ENCODE measurements at places on chromosomes 4 and X. TPM values are rescaled to one million over a fixed set of nuclear protein-coding genes. Genes with fewer than 3 reads are reported as not detected.

- no peaks in the 10 kb centered on the region for H3K27me3 ChIP-seq
- H3K36me3 ChIP-seq: no peaks in the 10 kb centered on the region
- H3K4me3 ChIP-seq: no peak overlapping the region
- H3K4me1 ChIP-seq: no peaks in the 10 kb centered on the region
- no peak overlapping the region for H3K27ac ChIP-seq
- no peak for DNase-seq
Measured at GRCh38 chr4:99763635-99764101, 53.0 kb upstream of the DAPP1 start.

The NLGN4X gene
- total RNA-seq: not detected

GRCh38 chrX:88903989-88904718 lies 157.1 kb downstream of the CPXCR1 start:
- no peak overlapping the region for H3K27ac ChIP-seq
- no peak for DNase-seq
- no peaks in the 10 kb centered on the region for H3K36me3 ChIP-seq
- H3K4me3 ChIP-seq: no peak overlapping the region
- no peaks in the 10 kb centered on the region for H3K27me3 ChIP-seq
- H3K4me1 ChIP-seq: no peaks in the 10 kb centered on the region

The ZNF518B gene
- 35.5 TPM for total RNA-seq

The VCX2 gene
- not detected for total RNA-seq

- H3K4me3 ChIP-seq: no peak overlapping the region
- H3K4me1 ChIP-seq: peaks cover 6% of the 10 kb centered on the region
- DNase-seq: no peak
- peak overlapping the region; percentile 65 for H3K27ac ChIP-seq
- no peaks in the 10 kb centered on the region for H3K27me3 ChIP-seq
Measured at GRCh38 chr4:102858828-102859464, 9.8 kb upstream of the CISD2 start.

DNA sequence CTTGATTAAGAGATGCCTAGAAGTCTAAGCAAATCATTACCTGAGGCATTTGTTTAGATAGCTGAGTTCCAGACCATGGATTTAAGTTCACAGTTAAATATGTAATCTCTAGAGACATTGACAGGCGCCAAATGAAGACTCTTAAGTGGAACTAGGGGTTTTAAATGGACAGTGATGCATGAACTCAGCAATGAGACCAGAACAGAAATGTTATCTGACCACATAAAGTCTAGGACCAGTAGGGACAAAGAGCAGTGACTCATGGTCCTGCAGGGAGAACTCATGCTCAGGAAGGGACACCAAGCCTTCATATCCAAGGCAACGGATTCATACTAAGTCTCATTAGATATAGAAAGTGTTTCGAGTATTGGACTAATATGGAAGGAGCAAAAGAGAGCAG lies 152.3 kb downstream of the PPARGC1A start:
- no peaks in the 10 kb centered on the region for H3K36me3 ChIP-seq
- DNase-seq: no peak
- H3K4me1 ChIP-seq: no peaks in the 10 kb centered on the region
- H3K27ac ChIP-seq: no peak overlapping the region

DNA sequence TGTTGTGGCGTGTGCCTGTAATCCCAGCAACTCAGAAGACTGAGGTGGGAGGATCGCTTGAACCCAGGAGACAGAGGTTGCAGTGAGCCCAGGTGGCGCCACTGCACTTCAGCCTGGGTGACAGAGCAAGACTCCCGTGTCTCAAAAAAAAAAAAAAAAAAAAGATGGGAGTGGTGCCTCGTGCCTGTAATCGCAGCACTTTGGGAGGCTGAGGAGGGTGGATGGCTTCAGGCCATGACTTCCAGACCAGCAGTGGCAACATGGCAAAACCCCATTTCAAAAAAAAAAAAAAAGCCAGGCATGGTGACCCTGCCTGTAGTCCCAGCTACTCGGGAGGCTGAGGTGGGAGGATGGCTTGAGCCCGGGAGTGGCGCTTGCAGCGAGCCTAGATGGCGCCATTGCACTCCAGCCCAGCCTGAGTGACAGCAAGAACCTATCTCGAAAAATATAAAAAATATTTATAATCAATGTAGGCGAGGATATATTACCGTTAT lies 27.0 kb downstream of the EIF2S3 start:
- no peak overlapping the region for H3K27ac ChIP-seq
- peaks cover 7% of the 10 kb centered on the region for H3K4me1 ChIP-seq
- H3K36me3 ChIP-seq: peaks cover 6% of the 10 kb centered on the region
- peak overlapping the region; percentile 13 for H3K4me3 ChIP-seq
- H3K27me3 ChIP-seq: no peaks in the 10 kb centered on the region

- H3K36me3 ChIP-seq: no peaks in the 10 kb centered on the region
- no peak overlapping the region for H3K27ac ChIP-seq
- H3K4me3 ChIP-seq: no peak overlapping the region
Measured at GRCh38 chrX:57445076-57445475, 146.7 kb upstream of the ZXDB start.

DNA sequence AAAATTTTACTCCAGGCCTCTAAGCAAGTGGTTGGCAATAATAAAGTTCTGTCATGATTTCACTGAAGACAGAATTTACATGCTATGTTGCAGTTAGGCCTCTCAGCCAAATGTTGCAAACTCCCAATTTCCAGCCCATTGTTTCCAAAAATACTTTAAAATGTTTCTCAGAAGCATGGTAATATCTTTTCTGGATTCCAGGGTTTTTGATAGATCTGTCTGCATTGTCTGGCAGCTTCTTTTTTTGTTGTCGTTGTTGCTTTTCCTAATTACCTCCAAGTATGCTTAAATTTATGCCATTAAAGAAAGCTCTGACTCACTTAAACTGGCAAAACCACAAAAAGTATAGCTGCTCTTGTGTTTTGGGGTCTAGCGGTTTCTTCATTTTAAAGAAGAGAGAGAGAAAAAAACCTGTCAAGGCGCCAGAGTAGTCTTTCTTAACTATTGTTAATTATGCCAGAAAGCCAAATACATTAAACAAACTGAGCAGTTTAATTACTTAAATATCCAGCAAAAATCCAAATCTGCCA lies 97.0 kb downstream of the AGTR2 start:
- H3K4me3 ChIP-seq: no peak overlapping the region
- no peaks in the 10 kb centered on the region for H3K36me3 ChIP-seq
- H3K27me3 ChIP-seq: no peaks in the 10 kb centered on the region

GRCh38 chrX:121208563-121208962 lies 161.2 kb downstream of the GLUD2 start:
- H3K27ac ChIP-seq: no peak overlapping the region
- no peak overlapping the region for H3K4me3 ChIP-seq
- no peak for DNase-seq
- no peaks in the 10 kb centered on the region for H3K36me3 ChIP-seq

DNA sequence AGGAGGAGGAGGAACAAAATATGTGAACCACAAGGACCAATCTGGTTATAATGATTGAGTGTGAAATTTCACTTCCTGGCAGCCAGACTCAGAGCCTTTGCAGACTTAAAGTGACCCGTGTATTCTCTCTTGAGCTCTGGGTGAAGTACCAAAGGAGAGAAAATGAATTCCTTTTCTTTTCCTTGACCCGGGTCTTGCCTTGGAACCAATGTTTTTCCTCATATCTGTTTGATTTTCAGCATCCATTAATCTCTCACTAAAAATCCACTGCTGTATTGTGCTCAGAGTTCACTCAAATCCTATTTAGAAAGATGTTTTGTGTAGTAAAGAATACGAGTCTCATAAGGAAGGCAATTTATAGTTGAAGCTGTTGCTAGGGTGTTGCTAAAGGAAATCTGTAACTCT lies 78.3 kb upstream of the C1QTNF7 start:
- H3K27ac ChIP-seq: no peak overlapping the region
- no peak overlapping the region for H3K4me3 ChIP-seq
- H3K27me3 ChIP-seq: peaks cover 4% of the 10 kb centered on the region
- H3K4me1 ChIP-seq: peaks cover 8% of the 10 kb centered on the region
- no peak for DNase-seq

DNA sequence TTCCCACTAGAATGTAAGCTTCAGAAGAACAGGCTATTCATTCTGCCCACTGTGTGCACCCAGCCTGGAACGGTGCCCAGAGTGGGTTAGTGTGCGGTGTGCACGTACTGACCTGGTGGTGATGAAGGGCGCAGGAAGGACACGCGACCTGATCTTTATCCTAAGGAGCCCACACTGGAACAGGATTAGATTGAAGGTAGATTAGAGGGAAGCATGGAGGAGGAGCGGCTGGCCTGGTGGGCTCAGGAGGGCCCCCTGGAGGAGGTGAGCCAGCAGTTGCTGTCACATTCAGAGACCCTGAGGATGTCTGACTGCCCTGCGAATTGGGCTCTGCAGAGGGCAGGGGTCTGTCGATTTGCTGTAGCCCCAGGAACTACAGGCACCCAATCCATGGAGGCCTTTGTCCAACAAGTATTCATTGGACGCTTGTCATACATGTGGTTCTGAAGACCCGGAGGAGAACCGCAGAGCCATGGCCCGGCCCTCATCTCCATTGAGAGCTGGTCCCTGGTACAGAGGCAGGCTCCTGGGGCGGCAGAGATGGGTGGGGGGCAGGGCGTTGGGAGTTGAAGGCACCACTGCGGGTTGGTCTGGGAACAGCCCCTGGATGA lies 73.2 kb downstream of the HTRA3 start:
- no peak overlapping the region for H3K4me3 ChIP-seq
- H3K27me3 ChIP-seq: peaks cover 2% of the 10 kb centered on the region
- H3K36me3 ChIP-seq: no peaks in the 10 kb centered on the region

The WDR17 gene
- 0.58 TPM for total RNA-seq

DNA sequence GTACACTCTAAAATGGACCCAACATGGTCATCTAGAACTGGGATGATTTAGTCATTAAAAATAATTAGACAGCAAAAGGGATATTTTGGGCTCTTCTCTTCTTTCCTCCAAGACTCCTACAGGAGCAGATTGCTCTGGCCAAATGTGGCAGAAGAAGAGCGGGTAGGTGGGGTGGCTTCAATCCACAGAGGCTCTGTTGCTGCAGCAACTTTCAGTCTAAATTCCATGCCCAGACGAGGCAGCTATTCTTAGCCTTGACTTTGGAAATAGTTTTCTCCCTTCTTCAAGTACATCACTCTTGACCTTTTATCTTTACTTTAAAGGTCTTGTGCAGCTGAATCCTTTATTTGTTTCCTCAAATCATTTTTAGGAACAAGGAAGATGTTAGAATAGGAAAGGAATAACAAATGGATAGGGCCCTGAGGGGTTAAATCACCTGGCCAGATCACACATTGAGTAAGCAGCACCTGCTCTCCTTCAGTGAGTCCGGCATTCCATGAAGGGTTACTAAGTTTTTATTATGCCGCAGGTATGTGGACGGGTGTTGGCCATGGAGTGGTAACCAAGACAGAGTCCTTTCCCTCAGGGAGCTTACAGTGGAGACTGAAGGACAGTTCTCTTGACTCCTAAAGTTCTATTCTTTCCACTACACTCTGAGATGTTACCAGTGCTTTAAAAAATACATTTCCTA lies 19.3 kb upstream of the SORBS2 start:
- H3K4me1 ChIP-seq: no peaks in the 10 kb centered on the region
- peaks cover 2% of the 10 kb centered on the region for H3K27me3 ChIP-seq
- H3K4me3 ChIP-seq: no peak overlapping the region
- no peaks in the 10 kb centered on the region for H3K36me3 ChIP-seq
- H3K27ac ChIP-seq: no peak overlapping the region

The KLHL13 gene
- total RNA-seq: 0.47 TPM

- no peaks in the 10 kb centered on the region for H3K27me3 ChIP-seq
- peak overlapping the region; percentile 95 for H3K4me3 ChIP-seq
- peaks cover 5% of the 10 kb centered on the region for H3K36me3 ChIP-seq
- peaks cover 38% of the 10 kb centered on the region for H3K4me1 ChIP-seq
- peak overlapping the region; percentile 98 for H3K27ac ChIP-seq
- no peak for DNase-seq
Measured at GRCh38 chrX:63754136-63754859, 30.7 kb downstream of the ARHGEF9 start.

- no peak for DNase-seq
- no peak overlapping the region for H3K27ac ChIP-seq
- H3K4me1 ChIP-seq: peaks cover 20% of the 10 kb centered on the region
Measured at GRCh38 chrX:53283099-53283498, 1.7 kb upstream of the IQSEC2 start.

DNA sequence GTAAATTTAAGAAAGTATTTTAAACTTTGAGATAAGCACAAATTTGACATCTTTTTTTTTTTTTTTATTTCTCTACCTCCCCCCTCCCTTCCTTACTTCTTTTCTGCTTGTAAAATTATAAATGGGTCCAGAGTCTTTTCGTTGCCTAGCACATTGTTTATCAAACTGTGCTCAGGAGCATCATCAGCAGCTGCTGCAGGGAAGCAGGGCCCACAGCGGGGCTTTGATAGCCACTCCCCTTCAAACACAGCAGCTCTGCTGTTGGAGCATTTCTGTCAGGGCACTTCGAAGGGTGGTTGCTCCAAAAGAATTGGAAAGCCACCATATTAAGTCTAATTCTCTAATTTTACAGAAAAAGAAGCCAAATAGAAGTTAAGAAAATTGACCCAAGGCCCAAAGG lies 588.3 kb downstream of the SPRY1 start:
- no peaks in the 10 kb centered on the region for H3K36me3 ChIP-seq
- DNase-seq: no peak
- no peak overlapping the region for H3K4me3 ChIP-seq
- H3K4me1 ChIP-seq: no peaks in the 10 kb centered on the region

The SHROOM4 gene
- total RNA-seq: not detected

The ZNF81 gene
- total RNA-seq: 14.3 TPM

- DNase-seq: no peak
- no peaks in the 10 kb centered on the region for H3K36me3 ChIP-seq
Measured at GRCh38 chr4:10371121-10371520, 86.1 kb downstream of the ZNF518B start.

The NLGN3 gene
- 1.4 TPM for total RNA-seq

DNA sequence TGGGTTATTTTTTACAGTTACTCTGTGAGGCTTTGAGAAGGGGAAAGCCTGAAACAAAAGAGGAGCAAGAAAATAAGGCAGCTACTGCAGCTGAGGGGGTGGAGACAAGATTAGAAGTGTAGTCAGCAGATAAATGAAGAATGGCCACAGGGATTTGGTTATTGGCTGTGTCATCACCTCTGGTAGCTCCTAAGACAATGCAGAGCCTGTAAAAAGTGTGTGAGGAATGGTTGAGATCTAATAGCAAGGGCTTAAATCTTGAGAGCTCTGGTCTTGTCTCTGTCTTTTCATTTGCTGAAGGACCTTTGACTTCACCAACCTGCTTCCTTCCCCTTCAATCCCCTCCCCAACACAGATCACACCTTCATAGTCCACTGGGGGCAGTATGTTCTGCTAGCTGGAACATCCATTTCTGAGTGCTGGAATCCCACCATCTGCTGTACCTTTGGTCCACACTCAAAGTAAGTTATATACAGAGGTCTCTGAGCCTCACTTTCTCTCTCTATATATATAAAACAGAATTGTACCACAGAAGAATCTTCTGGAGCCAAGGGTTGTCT lies 213.7 kb upstream of the ZIC3 start:
- H3K27me3 ChIP-seq: peaks cover 2% of the 10 kb centered on the region
- H3K36me3 ChIP-seq: no peaks in the 10 kb centered on the region
- no peaks in the 10 kb centered on the region for H3K4me1 ChIP-seq
- no peak for DNase-seq

The PNMA6F gene
- not detected for total RNA-seq

The ART3 gene
- not detected for total RNA-seq

DNA sequence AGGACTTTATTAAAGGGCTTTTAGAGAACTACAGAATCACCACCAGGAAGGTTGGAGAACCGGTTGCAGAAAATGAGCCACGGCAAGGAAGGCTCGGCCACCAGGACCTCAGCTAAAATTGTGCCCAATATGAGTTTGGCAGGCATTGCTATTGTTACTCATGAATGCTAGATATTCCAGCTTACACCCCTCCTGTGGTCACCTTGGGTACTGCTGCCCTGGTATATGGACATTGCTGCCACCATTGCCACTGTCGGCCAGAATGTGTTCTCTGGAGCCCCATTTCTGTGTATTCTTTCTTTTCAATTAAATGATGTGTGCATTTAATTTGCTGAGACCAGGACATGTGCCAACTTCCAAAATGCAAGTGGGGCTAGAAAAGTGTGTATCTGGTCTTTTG lies 626.7 kb upstream of the BOD1L1 start:
- H3K36me3 ChIP-seq: no peaks in the 10 kb centered on the region
- no peak for DNase-seq
- no peak overlapping the region for H3K4me3 ChIP-seq
- no peaks in the 10 kb centered on the region for H3K4me1 ChIP-seq
- no peaks in the 10 kb centered on the region for H3K27me3 ChIP-seq

All from activated naive CD8-positive, alpha-beta T cell treated with anti-CD3 and anti-CD28 coated beads, Interleukin-2, amount 10 ng/mL, durations not matched to agents 7 days and 5 days (primary cell).